ENCODE measurements at places on chromosomes 12 and 14. TPM values are rescaled to one million over a fixed set of nuclear protein-coding genes. Genes with fewer than 3 reads are reported as not detected.

The POTEM gene
- total RNA-seq = not detected

The KRT74 gene
- not detected for total RNA-seq

The SLC5A8 gene
- total RNA-seq = not detected

The SRRM4 gene
- not detected for total RNA-seq

The BDKRB1 gene
- total RNA-seq = not detected

The MBIP gene
- total RNA-seq = 20.5 TPM

The KRT7 gene
- total RNA-seq = 4.6 TPM

The KLRC1 gene
- total RNA-seq = not detected

The KRT77 gene
- total RNA-seq = not detected

The NPFF gene
- total RNA-seq = not detected
